ENCODE measurements at places on chromosomes 3 and 15.

- no peak for DNase-seq
These were observed 128.3 kb downstream of the SMAD6 start for GRCh38 chr15:66830358-66830757.

- no peak for DNase-seq
These were observed 1054.0 kb downstream of the TUSC7 start for GRCh38 chr3:117763561-117763960.

- no peak for DNase-seq
These were observed 129.6 kb downstream of the FMN1 start for GRCh38 chr15:33064878-33065277.

GRCh38 chr3:13780432-13781176 lies 99.3 kb downstream of the WNT7A start:
- DNase-seq: no peak

GRCh38 chr3:71300951-71301393 lies 282.6 kb downstream of the FOXP1 start:
- DNase-seq: no peak

- no peak for DNase-seq
These were observed 99.0 kb upstream of the KCNMB2 start for GRCh38 chr3:178437236-178437635.

GRCh38 chr15:59353994-59354416 lies 18.7 kb downstream of the MYO1E start:
- DNase-seq: no peak

GRCh38 chr3:71384837-71385716 lies 198.5 kb downstream of the FOXP1 start:
- DNase-seq: no peak

DNA sequence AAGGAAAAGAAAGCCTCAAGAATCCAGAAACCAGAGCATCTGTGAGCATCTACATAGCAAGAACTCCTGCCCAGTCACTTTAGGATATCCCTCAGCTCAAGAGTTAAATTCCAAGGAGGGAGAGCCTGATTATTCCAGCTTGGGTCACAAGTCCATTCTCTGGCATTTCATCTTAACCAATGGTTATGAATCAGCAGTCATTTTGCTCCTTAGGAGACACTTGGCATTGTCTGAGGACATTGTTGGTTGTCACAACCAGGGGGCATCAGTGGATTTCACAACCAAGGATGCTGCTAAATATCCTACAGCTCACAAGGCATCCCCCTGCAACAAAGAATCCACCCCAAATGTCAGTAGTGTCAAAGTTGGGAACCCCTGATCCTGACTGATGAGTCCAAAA lies 51.0 kb upstream of the LMCD1 start:
- no peak for DNase-seq

GRCh38 chr15:72770673-72771328 lies 12.8 kb downstream of the ADPGK start:
- DNase-seq: no peak
